ENCODE measurements at places on chromosomes 5 and 9.

- DNase-seq: no peak
Measured at GRCh38 chr5:62149879-62150278, 156.1 kb upstream of the KIF2A start.

DNA sequence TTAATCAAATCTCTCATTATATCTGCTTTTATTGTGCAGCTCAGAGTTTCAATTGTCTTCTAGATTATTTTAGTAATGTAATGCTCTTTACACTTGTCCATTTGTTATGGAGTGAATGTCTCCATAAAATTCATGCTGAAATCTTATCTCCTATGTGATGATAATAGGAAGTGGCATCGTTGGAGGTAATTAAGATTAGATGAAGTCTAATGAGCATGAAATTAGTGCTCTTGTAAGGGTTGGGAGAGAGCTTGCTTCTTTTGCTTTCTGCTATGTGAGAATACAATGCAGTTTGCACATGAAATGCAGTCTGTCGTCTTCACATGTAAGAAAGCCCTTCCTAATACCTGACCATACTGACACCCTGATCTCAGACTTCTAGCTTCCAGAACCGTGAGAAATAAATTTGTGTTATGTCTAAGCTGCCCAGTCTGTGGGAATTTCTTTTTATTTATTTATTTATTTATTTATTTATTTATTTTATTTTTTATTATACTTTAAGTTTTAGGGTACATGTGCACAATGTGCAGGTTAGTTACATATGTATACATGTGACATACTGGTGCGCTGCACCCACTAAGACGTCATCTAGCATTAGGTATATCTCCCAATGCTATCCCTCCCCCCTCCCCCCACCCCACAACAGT is 1399.2 kb upstream of the CDH6 start:
- DNase-seq: no peak

GRCh38 chr5:127041571-127041970 is 11.2 kb upstream of the MARCHF3 start:
- DNase-seq: no peak

GRCh38 chr5:81898403-81898802 is 73.4 kb upstream of the ATG10 start:
- DNase-seq: no peak

DNA sequence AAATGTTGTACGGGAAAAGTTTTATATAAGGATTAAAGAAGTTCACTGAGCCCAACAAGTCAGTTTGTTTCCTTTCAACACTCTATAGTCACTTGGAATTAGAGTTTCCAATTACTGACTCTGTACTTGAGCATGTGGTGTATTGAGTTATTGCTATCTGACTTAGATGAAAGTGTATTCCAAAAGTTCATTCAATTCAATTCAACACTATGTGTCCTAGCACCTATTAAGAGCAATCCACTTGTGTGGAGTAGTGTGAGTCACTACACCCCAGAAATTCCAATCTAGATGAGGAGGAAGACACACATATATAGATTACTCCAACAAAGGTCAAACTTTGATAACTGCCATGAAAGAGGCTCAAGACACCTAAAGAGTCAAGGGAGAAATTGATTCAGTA is 98.2 kb upstream of the SLCO6A1 start:
- no peak for DNase-seq

DNA sequence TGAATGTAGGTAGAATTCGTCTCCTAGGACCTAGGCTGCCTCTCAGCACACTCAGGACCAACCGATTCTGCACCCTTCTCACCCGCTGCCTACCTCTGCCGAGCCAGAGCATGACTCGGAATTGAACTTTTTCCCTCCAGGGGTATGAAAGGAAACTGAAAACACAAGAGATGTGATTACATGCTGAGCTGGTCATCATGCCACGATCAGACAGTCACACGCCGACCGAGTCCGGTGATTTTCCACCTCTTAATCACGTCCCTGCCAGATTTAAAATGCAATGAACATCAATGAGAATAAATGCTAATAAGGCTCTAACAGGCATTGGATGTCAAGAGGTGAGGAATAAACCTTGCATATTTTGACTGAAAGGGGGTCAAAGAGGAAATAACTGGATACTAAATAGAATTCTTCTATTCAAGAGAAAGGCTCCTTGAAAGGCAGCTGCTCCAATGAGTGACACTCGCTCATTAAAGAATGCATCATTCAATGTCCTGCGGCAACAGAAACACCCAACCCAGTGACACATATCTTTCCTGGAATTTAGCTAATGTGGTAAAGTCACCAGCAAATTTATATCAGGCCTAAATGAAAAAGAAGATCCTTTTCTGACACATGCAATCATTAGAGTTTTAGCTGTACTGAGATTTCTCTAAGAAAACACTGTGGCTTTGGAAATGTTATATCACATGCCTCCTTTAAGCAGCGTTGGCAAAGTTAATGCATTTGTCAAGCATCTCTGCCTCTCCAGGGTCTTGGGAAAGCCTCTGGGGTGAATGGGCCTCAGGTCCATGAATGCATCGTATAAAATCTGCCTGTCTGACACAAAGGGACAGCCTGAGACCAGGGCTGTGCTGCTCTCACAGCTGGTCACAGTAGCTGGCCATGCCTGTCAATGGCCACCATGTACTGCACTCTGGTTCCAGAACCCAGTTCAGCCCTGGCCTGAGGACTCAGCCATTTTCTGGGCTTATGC is 128.7 kb downstream of the SPOCK1 start:
- DNase-seq: no peak

GRCh38 chr5:25094219-25094618 is 449.4 kb upstream of the CDH10 start:
- DNase-seq: no peak

GRCh38 chr9:76463211-76463610 is 4.2 kb downstream of the GCNT1 start:
- DNase-seq: no peak

DNA sequence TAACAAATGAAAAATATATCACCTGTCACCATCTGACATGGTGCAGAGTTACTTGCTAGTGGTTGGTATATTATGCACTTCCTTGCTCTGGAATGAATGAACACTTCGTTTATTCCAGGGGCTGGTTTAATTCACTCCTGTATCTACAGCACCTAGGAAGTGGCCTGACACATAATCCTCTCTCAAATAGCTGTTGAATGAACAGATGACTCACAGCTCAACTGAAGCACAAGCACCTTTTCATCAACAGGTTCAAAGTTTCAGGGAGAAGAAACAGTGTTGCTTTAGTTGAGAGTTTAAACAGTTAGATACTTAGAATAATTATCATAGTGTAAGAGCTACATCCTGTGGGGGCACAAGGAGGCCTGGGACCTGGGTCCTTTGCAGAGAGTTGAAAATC is 135.0 kb upstream of the DAP start:
- DNase-seq: no peak

GRCh38 chr5:9513827-9514226 is 32.0 kb downstream of the SEMA5A start:
- no peak for DNase-seq

GRCh38 chr9:4997196-4997595 is 12.1 kb downstream of the JAK2 start:
- no peak for DNase-seq

GRCh38 chr9:93646640-93647178 is 70.3 kb downstream of the PHF2 start:
- no peak for DNase-seq
